ENCODE measurements at places on chromosomes 13 and 19.

DNA sequence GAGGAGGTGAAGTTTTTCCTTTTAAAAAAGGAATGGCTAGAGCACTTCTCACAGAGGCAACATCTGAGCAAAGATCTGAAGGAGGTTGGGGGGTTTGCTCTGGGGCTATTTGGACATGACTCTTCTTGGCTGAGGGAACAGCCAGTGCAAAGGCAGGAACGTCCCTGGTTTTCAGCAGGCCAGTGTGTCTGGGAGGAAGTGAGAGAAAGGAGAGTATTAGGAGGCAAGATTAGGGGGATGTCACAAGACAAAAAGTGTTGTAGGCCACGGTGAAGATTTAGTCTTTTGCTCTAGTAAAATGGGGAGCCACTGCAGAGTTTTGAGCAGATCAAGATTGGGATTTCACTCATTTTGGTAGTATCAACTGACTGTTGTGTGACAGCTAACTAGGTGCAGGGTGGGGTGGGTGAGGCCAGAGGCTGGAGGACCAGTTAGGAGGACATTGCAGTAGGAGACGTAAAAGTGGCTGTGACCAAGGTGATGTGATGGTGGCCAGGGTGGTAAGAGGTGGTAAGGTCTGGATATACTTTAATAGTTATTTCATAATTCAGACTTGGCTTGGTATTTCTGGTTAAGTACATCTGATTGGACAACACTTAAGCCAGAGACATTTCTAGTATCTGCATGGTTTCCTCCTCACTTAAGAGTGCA is 40.6 kb downstream of the WDFY2 start:
- DNase-seq = no peak

GRCh38 chr13:40982772-40983171 is 36.3 kb downstream of the ELF1 start:
- no peak for DNase-seq

DNA sequence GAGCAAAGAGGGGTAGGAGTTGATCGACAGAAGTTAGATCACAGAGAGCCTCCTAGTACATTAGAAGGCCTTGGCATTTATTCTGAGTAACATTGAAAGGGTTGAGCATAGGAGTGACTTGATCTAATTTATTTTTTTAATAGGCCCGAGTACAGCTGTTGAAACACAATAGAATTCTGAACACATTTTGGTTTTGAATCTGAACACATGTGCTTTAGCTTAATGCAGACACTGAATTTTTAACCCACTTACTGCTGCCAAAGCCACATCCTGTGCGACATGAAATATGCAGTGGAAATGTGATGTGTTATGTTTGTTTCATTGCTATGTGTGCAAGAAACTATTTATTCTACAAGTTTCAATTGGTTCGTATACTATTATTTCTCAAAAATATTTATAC is 1505.9 kb downstream of the PCDH9 start:
- no peak for DNase-seq

DNA sequence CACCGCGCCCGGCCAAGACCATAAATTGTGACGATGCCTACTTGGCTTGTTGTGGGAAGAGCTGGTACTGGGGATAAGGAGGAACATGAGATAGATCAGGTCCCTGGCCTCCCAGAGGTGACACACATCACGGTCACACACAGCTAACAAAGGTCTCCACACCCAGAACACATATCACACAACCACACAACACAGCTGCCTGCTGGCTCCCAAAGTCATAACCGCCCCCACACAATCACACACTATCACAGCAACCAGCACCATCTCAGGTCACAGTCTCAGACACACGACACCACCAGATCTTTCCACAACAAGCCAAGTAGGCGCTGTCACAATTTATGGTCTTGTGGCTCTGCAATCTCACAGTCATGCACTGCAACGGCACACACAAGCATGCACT is 5.7 kb downstream of the COL5A3 start:
- DNase-seq = no peak

- no peak for DNase-seq
These were observed 49.3 kb upstream of the SPACA7 start for GRCh38 chr13:112326821-112327370.

DNA sequence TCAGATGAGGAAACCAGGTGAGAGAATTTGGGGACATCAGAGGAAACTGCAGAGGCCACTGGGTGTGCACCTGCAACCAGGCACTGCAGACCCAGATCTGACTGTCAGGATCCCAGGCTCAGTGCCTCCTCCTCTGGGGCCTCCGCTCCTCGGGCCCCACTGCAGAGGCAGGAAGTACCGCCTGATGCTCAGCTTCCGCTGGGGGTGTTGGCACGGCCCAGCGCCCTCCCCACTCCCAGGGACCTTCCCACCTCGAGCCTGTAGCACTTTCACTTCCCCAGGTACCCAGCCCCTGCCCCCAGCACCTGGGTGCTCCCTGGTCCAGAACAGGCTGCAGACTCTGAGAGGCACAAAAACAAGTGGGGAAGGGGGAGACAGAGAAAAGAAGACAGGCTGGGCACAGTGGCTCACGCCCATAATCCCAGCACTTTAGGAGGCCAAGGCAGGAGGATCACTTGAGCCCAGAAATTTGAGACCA is 1.4 kb upstream of the CD37 start:
- no peak for DNase-seq

GRCh38 chr13:99630269-99630898 is 129.1 kb downstream of the TM9SF2 start:
- DNase-seq = no peak

DNA sequence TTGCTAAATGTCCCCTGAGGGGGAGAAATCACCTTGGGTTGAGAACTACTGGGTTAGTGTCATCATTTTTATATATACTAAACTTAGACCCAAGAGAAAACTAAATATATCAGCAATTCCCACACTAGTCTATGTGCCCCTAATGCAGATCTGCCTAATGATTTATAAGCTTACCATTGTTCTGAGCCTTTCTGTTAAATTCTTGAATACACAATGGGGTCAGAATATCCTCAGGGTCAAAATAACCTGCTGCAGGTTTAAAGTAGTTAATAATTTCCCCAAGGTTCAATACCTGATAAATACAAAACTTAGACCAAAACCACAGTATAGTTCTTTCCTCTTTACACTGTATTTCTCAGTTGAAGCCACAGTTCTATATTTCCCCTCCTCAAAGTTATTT is 4.6 kb downstream of the VWA8 start:
- DNase-seq = no peak

DNA sequence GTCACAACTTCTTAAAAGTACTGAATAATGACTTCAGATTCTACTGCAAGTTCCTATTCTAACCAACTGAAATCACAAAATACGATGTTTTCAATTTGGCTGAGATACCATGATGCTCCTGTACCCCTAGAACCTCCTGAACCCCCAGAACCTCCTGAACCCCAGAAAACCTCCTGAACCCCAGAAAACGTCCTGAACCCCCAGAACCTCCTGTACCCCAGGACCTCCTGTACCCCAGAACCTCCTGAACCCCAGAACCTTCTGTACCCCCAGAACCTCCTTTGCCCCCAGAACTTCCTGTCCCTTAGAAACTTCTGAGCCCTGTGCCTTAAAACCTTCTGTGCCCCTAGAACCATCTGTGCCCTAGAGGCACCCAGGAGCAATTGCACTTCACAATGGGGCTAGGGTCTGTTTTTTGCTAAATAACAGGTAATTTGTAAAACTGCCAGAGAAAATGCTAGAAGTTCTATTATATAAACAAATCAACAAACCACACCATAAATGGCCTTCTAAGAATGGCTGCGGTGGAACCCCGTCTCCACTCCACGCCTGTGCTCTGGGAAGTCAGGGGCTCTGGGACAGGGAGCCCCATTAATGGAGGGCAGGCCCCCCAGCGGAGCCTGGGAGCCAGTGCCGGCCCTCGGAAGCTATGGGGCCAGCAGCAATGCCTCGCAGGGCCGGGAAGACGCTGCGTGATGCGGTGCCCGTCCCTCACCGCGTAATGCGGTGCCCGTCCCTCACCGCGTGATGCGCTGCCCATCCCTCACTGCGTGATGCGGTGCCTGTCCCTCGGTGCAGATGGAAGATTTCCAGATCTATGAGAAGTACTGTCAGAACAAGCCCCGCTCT is 21.3 kb upstream of the F7 start:
- DNase-seq = no peak

DNA sequence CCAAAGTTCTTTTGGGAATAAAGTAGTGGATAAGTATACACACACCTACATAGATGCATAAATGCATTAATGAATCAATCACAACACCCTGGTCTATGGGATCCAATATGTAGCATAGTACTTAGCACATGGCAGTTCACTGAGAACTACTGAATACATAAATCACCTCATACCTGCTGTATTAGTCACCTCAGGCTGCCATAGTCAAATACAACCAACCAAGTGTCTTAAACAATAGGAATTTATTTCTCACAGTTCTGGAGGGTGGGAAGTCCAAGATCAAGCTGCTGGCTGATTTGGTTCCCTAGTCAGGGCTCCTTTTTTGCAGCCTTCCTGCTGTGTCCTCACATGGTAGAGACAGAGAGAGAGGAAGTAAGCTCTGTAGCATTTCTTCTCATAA is 228.2 kb downstream of the NHLRC3 start:
- DNase-seq = no peak

DNA sequence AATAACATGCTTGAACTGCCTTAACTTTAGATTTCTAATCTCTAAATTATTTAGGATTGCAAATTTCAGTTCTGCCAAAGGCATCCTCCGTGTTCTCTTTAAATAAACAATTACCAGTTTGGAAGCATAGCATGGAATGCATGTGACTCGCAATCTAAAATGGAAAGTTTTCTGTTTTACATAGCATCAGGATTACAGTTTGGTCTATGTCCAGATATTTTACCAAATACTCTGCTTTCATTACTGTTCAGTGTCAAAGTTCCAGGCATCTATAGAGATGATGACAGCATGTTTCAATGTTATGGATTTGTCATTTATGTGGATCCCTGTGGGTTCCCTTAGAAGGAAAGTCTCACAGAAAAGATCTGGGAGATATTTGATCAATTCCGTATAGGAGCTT is 16.8 kb downstream of the FLT1 start:
- DNase-seq = no peak

- no peak for DNase-seq
These were observed 800 bp downstream of the ETFB start for GRCh38 chr19:51365211-51365964.

GRCh38 chr19:579111-579841 is 6.9 kb downstream of the BSG start:
- DNase-seq = no peak

GRCh38 chr13:110644892-110645521 is 29.7 kb downstream of the NAXD start:
- no peak for DNase-seq

- no peak for DNase-seq
These were observed 66.2 kb downstream of the ZMYM2 start for GRCh38 chr13:20024702-20025101.

- DNase-seq = no peak
These were observed 1.5 kb downstream of the TTC9B start for GRCh38 chr19:40216777-40217026.

GRCh38 chr19:41998246-41999020 is 4.4 kb upstream of the ATP1A3 start:
- DNase-seq = peak; percentile 68

GRCh38 chr19:17020385-17020784 is 6.2 kb downstream of the CPAMD8 start:
- no peak for DNase-seq

- DNase-seq = peak; percentile 83
These were observed at the start of gene MRPL4 for GRCh38 chr19:10251792-10252694. TSS of gene MRPL4 (plus strand) at chr19:10252214. CDS start at chr19:10252254, 40 bp downstream.

DNA sequence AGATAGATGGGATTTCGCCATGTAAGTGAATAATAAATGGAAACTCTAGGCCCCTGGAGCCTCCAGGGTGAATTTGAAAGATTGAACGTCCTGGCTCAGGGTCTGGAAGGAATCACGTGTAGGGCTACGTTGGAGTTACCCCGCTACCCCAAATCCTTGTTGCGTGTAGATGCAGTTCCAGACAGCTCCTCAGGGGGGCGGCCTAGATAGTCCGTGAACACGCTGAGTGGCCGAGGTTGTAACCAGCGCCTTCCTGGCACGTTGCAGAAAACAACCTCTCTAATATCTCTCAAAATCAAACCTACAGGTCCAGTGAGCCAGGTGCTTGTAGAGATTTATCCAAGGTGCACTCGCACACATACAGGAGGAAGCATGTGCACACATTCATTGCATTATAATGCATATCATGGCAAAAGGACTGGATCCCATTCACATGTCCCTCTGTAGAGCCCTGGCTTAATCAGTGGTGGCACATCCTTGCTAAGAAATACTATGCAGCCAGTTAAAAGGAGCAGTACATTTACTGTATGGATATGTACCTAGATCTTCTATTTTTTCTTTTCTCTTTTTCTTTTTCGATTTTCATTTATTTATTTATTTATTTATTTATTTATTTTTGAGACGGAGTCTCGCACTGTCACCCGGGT is 2.5 kb upstream of the KEAP1 start:
- no peak for DNase-seq

DNA sequence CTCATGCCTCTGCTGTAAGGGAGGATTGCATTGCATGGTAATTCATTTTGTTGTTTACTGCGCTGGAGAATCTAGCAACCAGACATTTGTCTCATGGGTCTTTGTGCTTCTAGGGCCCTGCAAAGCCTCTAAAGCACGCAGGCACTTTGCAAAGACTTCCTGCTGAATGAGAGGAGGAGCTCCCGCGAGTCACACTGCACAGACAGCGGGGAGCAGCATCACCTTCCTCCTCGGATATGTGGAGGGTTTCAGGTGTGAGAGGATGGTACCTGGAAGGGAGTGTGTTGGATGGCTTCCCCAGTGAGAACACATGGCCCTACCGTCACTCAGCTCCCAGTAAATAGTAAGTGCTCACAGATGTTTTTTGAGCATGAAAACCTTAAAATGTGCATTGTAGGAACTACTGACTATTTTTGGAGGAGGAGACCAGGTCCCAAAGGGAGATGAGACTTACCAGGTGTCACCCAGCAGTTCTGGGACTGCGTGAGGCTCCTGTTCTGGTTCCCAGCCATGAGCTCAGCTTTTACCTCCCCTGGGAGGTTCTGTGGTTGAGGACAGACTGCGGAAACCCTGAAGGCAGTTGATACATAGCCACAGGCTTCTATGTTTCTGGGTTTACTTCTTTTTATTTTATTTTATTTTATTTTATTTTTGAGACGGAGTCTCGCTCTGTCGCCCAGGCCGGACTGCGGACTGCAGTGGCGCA is 278.0 kb downstream of the FGF9 start:
- DNase-seq = no peak

- no peak for DNase-seq
These were observed 112.9 kb downstream of the LRCH1 start for GRCh38 chr13:46665633-46666482.

DNA sequence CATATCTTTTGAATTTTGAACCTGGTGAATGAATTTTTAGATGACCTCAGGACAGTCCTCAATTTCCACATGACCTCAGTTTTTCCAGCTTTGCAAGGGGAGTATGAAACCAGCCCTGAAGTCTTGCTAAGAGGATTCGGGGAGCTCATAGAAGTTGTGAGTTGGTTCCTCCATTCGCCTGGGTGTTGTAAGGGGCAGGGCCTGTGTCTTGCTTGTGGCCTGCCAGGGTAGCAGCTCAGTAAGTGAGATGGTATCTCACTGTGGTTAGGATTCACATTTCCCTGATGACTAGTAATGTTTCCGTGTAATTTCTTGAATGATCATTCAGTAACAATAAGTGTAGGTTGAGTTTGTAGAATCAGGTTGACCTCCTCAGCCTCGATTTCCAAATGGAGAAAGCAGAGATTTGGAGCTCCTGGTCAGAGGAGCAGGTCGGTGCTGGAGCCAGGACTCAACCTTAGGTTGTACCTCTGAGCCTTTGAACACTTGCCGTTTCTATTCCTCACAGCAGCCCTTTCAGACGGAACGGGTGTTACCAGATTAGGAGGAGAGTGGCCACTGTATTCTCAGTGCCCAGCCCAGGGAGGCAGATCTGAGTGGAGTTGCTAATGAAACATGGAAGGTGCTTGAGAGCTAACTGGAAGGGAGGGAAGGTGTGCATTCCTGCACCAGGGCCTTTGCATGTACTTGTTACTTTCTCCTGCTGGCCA is 14.6 kb downstream of the NACC1 start:
- no peak for DNase-seq
